Activated B cell treated with CpG ODN at 0.5 μM for 24 hours (primary cell): ENCODE measurements at places on chromosomes 12 and 14. TPM values are rescaled to one million over a fixed set of nuclear protein-coding genes. Genes with fewer than 3 reads are reported as not detected.

DNA sequence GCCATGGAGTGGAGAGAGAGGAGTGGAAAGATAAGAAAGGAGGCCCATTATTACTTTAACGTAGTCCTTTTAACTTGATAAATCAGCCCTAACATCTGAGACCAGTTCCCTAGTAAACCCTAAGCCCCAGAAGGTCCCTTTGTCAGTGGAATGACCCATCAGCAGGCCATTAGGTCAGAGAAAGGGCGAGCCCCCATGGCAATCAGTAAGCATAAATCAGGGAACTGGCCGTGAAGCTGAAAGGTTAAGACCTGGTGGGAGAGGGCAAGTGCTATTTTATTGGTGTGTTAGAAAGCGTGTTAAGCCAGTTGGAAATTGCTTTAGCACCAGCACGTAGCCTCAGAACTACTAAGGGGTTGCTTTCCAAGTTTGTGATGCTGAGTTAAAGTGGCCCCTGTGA lies 708.0 kb downstream of the BCL11B start:
- no peak for DNase-seq
- no peaks in the 10 kb centered on the region for H3K27me3 ChIP-seq
- H3K27ac ChIP-seq: no peak overlapping the region
- no peak overlapping the region for H3K4me3 ChIP-seq
- H3K36me3 ChIP-seq: no peaks in the 10 kb centered on the region
- H3K4me1 ChIP-seq: no peaks in the 10 kb centered on the region

DNA sequence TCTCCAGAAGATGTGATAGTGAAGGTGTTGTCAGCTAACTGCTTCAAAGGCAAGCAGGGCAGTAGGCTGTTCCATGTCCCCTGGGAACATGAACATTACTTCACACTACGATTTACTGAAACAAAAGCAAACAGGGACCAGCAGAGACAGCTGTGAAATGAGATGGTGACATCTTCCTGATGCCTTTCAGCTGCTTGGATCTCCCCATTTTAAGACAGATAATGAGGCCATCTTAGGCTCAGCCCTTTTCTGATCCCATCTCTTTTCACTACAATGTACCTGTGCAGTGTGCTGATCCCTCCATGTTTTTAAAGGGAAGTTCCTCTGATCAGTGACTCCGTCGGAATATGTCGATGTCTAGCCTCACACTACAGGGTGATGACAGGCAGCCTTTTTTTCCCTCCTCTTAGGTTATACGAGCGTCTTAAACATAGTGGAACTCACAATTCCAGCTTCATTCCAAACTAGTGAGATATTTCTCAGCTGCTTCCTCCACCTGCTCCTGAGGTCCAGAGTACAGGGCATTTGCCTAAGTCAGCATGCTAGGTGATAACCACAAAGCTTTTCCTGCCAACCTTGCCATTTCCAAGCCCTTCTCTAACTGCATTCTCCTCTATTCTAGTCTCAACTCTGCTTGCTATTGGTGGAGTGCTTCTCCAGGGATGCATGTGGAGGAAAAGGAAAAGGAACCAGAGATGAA lies 87.6 kb upstream of the EGLN3 start:
- H3K27me3 ChIP-seq: no peaks in the 10 kb centered on the region
- H3K4me3 ChIP-seq: no peak overlapping the region
- no peaks in the 10 kb centered on the region for H3K36me3 ChIP-seq
- DNase-seq: no peak
- H3K4me1 ChIP-seq: no peaks in the 10 kb centered on the region
- no peak overlapping the region for H3K27ac ChIP-seq

- H3K4me3 ChIP-seq: no peak overlapping the region
- H3K36me3 ChIP-seq: no peaks in the 10 kb centered on the region
- no peak overlapping the region for H3K27ac ChIP-seq
- peaks cover 15% of the 10 kb centered on the region for H3K4me1 ChIP-seq
- peaks cover 2% of the 10 kb centered on the region for H3K27me3 ChIP-seq
- no peak for DNase-seq
Measured at GRCh38 chr12:69343357-69343756, 4.8 kb upstream of the LYZ start.

SIX1 gene
- total RNA-seq: not detected in 2 replicates

DNA sequence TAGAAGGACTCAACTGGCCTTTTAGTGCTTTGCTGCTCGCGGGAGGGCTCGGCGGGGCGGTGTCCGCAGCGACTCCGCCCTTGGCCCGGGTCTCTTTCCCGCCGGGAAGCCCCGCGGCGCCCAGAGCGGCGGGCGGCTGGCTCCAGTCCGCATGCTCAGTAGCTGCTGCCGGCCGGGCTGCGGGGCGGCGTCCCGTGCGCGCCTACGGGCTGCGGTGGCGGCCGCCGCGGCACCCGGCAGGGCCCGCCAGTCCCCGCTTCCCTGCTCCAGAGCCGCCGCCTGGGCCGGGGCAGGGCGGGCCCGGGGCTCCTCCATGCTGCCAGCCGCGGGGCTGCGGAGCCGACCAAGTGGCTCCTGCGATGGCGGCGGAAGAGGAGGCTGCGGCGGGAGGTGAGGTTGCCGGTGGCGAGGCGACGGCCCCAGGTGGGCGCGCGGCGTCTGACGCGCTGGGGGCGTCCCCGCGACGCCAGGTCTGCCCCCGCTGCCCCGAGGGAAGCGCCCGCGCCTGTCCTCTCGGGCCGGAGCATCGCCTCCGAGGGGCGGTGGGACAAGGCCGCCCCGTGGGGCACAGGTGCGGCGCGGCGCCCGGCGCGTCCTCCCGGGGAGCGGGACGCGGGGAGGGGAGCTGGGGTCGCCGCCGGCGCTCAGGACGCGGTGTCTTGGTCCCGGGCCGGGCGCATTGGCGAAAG lies at the start of gene BMAL2:
Gene BMAL2 (plus strand): TSS at position 123 of the 689 bp plus-strand sequence. CDS start 237 bp downstream, at position 360.
- peak; percentile 46 for DNase-seq
- peaks cover 2% of the 10 kb centered on the region for H3K36me3 ChIP-seq
- peaks cover 24% of the 10 kb centered on the region for H3K27me3 ChIP-seq
- H3K4me3 ChIP-seq: peak within 1 kb of the TSS; percentile 89
- peaks cover 25% of the 10 kb centered on the region for H3K4me1 ChIP-seq

DNA sequence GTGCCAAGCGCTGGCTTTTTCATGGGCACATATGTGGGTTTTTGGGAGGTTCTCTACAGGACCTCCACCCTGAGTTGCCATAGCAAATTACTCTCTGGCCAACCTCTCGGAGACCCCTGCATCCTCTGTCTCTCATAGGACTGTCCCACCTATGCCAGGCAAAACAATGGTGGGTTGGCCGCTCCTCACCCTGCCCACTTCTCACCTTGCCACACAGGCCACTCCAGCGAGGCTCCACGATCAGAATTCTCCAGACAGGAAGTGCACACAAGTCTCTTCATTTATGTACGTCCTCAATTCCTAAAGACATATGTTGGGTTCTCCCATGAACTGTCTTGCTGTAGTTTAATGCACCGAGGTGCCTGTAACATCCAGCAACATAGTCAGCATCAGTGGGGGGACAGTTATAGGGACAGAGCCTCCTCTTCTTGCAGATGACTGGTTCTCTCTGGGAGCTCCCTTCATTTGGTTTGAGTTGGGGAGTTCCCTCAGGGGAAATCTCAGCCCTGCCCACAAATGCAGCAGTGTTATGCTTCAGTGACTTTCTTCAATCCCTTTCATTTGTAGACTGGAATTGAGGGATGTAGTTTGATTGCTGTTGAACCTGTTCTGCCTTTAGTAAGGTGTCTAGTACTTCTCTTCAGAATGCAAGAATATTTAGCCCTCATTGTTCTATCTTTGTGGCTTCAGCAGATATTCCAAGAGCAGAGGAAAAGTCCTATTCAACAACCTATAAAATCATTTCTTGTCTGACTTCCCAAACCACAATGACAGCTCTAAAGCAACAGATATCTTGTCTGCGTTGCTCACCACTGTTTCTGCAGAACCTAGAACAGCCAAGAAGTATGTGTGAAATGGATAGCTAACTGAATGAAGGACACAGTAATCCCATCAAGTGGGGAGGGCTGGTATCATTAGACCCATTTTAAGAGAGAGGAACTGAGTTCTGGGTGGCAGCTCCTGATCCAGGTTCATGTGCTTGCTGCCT lies 2.8 kb upstream of the LTBP2 start:
- H3K4me3 ChIP-seq: peak overlapping the region; percentile 33
- no peak for DNase-seq
- peak overlapping the region; percentile 6 for H3K27ac ChIP-seq
- H3K4me1 ChIP-seq: peaks cover 51% of the 10 kb centered on the region

KRT7 gene
- total RNA-seq: 0.81 and 1.1 TPM in 2 replicates

DNA sequence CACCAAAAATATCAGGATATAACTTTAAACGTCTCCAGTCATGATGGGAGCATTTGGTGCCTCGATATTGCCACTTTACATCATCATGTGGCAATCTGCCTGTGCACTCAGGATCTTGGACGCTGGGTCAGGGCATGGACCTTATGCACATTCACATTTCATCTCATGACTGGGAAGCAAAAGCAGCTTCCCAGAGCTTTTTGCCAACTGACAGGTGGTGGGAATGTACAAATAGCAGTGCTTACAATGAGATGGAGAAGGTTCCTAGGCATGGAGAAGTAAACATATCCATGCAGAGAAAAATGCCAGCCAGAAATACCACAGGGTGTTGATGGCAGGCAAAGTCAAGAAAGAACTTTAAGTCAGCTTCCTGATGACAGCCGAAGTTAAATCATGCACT lies 30.3 kb downstream of the EFCAB11 start:
- H3K4me3 ChIP-seq: no peak overlapping the region
- H3K27ac ChIP-seq: no peak overlapping the region
- H3K27me3 ChIP-seq: no peaks in the 10 kb centered on the region
- H3K4me1 ChIP-seq: no peaks in the 10 kb centered on the region
- H3K36me3 ChIP-seq: peaks cover 7% of the 10 kb centered on the region
